NCI-H1930 (cell line): ENCODE measurements at places on chromosomes 1 and 21.

DNA sequence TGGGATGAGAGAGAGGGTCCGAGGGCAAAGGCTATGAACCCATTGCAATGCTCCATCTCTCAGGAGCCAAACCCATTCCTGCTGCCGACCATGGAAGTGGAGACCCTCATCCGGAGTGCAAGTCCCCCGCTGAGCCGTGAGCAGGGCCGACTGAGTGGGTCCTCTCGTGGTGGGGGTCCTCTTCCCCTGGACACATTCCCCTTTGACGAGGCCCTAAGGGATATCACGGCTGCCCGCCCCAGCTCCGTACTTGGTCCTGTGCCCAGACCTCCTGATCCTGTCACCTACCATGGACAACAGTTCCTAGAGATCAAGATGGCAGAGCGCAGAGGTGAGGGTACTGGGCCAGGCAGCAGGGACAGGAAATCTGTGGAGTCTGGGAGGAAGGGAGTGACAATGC lies 11.0 kb downstream of the HYI start:
- DNase-seq = no peak

DNA sequence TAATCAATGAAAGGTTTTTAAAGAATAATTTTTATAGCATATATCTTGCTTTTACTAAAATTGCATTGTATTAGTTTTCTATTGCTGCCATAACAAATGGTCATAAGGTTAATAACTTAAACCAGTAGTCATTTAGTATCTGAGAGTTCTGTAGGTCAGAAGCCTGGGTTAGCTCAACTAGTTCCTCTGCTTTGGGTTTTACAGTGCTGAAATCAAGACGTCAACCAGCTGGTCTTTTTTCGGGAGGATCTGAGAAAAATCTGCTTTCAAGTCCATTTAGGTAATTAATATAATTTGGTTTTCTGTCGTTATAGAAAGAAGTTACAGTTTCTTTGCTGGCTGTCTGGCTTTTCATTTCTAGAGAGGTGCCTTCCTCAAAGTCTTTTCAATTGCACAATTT lies 577.7 kb downstream of the MRPL39 start:
- no peak for DNase-seq

DNA sequence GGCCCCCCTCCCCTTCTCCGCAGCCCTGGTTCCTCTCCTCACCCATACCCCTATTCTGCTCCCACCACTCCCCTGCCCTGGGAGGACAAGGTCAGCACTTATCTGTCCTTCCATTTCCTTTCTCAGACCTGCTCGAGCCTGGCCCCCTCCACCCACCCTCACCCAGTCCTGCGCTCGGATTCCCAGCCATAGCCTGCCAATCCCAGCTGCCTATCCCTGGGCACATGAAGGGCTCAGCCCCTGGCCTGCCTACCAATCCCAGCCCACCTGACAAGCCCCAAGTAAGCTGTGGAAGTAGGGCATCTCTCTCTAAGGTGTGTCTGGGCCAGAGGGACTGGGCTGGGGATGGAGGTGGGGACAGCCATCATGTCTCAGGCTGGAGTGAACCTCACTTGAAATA lies 5.4 kb downstream of the BLACAT1 start:
- no peak for DNase-seq

DNA sequence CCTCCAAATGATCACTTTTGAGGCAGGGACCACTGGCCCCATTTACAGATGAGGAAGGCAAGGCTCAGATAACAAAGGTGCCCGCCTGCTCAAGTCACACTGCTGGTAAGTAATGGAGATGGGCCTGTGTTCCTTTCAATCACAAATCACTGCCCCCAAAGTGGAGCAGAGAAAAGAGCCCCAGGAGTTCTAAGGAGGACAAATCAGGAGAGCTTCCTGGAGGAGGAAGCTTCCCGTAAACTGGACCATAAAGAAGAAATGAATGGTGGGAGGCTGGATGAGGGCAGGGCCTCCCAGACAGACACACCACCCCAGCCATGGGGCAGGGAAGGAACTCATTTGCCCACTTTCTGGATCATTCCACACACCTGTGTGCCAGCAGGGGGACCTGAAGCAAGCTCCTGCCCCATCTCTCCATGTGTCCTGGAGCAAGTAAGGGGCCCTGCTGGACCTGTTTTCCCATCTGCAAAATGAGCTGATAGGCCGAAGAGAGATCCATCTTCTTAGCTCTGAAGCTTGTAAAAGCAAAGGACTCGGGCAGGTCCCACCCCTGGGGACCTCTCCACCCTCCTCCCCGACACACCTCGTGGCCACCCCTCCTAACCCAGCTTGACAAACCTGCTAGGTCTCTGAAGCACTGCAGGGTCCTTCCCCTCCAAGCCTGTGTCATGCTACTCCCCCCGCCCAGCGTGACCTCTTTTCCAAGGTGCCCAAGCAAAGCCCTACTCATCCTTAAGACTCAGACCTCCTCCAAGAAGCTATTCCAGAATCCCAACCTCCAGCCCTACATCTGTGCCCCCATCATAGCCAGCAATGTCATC lies 5.5 kb downstream of the LAPTM5 start:
- DNase-seq = no peak

GRCh38 chr1:153232553-153232952 lies 15.2 kb downstream of the PRR9 start:
- no peak for DNase-seq

GRCh38 chr1:184664661-184665060 lies 90.0 kb downstream of the EDEM3 start:
- DNase-seq = no peak

DNA sequence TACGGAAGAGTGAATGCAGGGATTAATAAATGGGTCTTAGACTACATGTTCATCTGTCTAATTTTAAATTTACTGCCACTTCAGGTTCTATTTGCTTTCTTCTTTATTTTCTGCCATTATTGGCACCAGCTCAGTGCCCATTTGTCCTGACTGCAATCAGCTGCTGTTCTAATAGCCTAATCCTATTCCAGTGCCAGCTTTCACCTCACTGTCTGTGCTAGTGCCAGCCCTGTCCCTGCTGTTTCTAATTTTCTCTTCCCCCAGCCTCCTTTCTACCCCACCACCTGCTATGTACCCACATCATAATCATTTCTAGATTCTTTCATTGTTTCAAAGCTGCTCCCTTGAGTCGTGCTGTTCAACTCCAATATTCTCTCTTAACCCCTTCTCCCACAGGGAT lies 86.4 kb downstream of the KCNK1 start:
- DNase-seq = no peak

DNA sequence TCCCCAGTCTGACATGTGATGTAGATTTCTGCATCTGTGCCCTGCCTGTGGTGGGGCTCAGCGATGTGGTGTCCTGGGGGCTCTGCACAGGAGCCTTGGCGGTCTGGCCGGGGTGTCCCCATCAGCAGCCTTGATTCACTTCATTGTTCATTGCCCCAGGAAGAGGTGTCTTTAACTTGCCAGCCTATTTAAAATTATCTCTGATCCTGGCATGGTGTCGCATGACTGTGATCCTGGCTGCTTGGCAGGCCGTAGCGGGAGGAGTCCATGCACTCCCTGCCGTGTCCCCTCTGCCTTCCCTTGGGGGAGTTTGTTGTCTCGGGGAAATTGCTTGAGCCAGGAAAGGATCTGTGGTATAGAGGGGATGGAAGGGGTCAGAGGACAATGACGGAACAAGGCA lies 59.9 kb downstream of the TRIM11 start:
- no peak for DNase-seq

GRCh38 chr1:150808846-150809245 lies 786 bp upstream of the CTSK start:
- no peak for DNase-seq

DNA sequence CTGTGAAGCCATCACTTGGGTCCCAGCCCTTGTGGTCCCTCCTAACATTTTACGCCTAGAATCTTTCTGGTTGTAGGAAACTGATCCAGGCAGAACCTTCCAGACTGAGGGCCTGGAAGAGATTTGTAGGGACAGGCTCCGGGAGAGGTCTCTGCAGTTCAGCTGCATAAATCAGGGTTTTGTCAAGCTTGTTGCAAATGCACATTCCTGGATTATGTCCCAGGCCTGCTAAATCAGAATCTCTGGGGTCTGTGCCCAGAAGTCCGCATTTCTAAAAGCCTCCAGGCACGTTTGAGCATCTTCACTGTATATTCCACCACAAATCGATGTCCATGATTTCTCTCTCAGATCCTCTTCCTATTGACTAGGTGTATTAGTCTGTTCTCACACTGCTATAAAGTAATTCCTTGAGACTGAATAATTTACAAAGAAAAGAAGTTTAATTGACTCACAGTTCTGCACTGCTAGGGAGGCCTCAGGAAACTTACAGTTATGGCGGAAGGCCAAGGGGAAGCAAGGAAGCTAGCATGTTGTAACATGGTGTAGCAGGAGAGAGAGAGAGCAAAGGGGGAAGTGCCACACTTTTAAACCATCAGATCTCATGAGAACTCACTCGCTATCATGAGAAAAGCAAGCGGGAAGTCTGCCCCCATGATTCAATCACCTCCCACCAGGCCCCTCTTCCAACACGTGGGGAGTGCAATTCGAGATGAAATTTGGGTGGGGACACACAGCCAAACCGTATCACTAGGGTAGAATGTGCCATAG lies 1.2 kb upstream of the FHAD1 start:
- no peak for DNase-seq

DNA sequence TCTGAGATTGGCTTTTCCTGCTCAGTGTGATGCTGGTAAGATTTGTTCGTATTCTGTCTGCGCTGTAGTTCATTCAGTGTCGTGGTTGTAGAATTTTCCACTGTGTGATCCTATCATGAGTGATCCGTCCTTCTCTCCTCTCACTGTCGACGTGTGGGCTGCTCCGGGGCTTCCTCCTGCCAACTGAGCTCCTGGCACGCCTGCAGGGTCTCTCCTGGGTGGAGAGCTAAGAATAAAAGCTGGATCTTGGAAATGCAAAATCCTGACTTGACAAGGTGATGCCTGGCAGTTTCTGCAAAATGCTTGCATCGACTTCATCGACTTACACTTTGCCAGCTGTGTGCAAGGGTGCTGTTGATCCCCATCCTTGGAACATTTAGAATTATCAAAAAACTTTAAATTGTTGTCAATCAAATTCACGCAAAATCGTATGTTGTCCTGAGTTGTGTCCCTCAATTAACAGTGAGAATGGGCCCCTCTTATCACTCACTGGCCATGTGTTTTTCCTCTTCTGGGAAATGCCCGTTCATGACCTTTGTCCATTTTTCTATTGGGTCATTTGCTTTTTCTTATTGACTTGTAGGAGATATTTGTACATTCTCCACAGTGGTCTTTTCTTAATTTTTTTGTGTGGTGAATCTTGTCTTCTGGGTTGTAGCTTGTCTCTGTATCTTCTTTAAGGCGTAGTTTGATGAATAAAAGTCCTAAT lies 125.5 kb downstream of the CRYAA start:
- no peak for DNase-seq

DNA sequence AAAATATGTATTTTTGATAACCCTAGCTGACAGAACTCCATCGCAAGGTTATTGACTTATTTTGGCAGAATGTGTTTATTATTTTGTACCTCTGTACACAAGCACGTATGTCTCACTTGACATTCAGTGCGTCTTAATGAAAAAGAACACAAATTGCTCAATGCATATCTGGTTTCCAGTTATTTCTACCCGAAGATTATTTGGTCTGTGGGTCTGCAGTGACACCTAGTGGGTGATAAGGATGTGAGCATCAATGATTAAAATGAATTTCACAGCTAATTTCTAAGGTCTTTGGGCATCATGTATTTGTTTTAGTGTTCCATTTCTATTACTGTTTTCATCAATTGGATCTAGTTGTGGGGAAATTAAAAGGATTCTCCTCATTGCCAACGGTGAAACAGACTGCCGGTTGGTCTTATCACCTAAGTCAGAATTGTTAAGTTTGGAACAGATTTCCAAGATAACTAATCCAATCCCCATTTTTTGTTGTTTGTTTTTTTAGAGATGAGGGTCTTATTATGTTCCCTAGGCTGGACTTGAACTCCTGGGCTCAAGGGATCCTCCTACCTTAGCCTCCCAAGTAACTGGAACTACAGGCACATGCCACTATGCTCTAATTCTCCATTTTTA lies 13.9 kb downstream of the DDX20 start:
- DNase-seq = peak; percentile 43

DNA sequence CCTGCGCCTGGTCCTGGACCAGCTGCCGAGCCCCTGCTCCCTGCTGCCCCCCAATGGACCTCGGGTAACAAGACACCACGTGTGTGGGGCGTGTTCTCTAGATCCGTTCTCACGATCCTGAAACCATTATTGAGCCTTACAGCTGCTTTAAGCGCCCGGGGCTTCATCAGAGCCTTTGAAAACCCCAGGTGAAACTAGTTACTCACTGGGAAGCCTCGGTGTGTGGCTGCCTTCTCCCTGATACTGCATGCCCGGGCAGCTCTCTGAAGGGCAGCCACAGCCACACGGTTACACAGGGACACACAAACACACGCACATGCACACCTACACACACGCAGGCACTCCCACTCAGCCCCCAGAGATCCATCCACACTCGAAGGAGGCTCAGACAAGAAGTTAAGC lies 5.3 kb downstream of the HES2 start:
- DNase-seq = no peak

DNA sequence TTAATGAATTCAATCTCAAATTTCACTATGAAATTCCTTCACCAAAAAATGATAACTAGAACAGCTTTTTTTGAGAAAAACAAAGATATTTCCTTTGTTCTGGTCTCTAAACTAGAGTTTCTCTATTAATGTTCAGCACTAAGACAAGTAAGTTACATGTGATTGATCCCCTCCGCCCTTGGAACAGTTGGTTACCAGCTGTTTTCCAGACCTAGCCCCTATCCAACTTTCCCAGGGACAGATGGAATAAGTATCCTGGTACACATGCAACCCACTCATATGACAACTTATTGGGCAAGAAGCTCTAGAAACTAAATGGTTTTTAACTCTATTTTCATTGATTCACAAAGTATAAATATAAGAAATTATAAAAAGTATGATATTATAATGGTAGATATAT lies 140.4 kb downstream of the COP1 start:
- no peak for DNase-seq

DNA sequence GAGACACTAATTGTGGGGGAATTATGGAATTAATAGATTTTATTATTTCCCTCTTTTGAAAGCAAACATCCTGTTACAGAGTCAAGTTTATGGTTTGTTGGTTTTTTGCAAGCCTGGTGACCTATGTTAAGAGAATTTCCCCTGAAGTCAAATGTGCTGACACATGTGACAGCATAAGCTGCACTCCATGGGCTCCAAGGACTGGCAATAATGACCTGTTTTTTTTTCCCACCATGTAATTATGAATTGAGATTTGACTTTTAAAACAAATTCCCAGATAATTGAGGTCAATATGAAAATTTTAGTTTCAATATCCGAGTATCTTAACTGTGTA lies 242.5 kb upstream of the SGIP1 start:
- DNase-seq = no peak

- DNase-seq = no peak
Measured at GRCh38 chr1:243364866-243365265, 109.0 kb downstream of the SDCCAG8 start.
